Caco-2 (cell line): ENCODE measurements at places on chromosomes 16 and 17.

DNA sequence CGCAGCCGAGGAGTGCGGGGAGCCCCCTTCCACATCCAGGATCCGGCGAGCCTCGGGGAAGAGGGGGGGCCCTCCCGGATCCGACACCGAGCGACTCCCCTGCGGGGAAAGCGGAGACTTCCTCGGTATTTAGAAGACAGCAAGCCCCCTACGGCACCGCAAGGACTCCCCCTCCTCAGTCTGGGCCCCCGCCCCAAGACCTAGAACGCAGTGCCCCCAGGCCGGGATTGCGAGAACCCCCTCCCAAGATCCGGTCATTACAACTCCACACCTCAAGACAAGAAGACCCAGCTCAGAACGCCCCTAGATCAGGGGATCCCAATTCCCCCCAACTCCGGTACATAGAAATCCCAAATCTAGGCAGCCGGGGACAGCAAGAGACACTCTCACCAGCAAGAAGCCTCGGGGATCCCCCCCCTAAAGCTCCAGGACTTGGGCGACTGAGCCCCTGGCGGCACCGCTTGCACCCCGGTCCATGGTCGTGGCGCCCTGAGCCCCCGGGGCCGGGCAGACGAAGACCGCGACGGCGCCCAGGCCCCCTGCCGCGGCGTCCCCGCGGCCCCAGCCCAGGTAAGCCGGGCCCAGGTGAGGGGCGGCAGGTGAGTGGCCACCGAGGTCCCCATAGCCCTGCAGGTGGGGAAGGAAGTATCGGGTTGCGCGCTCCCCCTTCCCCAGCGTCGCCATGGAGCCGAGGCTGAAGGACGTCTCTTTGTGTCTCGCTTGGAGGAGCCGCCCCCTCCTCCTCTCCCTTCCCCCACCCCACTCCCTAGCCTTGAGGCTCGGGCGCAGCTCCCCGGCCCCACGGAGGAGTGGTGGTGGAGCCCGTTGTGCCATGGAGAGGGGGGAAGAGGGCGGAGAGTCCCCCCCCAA is 641 bp downstream of the SBK1 start:
- DNase-seq: no peak

DNA sequence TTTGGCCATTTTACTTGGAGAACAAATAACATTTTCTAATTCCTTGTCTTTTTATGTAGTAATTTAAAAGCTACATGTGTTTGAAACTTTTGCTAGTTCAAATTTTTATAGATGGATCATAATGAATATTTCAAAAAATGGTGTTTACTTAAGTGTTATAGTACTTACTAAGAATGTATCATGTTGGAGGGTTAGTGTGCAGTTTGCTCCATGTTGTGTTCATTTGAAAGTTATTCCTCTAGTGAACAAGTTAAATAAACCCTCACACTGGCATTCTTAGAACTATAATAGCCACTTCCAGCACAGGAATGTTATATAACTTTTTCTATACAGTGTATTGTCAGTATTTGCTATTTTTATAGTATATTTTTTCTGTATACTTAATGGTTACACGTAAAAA is 62.8 kb downstream of the MRTFB start:
- no peak for DNase-seq

GRCh38 chr17:37220607-37220953 is 155.2 kb upstream of the C17orf78 start:
- peak; percentile 29 for DNase-seq

DNA sequence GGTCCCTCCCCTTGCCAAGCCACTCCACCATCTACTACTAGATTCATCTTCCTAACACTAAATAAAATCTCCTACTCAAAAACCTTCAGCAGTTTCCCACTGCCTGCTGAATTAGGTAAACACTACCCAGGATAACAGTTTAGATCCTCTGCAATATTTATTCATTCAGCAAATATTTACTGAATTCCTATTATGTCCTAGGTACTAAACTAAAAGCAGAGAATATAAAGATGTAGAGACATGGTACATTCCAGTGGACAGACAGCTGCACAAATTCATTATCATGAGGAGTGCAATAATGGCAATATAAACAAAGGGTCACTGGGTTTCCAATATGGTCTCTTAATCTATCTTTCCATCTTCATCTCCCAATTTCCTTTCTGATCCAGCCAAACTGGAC is 30.7 kb upstream of the HOXB13 start:
- no peak for DNase-seq

- no peak for DNase-seq
These were observed 28.7 kb upstream of the MILR1 start for GRCh38 chr17:64420143-64420670.

DNA sequence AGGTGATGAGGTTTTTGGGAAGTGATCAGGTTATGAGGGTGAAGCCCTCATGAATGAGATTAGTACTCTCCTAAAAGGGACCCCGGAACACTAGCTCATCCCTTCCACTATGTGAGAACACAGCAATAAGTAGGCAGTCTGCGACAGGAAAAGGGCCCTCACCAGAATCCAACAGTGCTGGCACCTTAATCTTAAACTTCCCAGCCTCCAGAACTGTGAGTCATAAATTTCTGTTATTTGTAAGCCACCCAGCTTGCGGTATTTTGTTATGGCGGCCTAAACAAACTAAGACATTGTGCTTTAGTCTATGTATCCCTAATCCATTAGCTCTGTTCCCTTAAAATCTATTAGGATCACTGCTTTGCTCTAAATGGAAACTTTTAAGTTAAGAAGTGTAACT is 8.5 kb downstream of the SLFN12 start:
- no peak for DNase-seq

- no peak for DNase-seq
These were observed 83.1 kb downstream of the RTN4RL1 start for GRCh38 chr17:1942066-1942365.

- peak; percentile 38 for DNase-seq
These were observed 424 bp downstream of the MON1B start for GRCh38 chr16:77191259-77191969.

DNA sequence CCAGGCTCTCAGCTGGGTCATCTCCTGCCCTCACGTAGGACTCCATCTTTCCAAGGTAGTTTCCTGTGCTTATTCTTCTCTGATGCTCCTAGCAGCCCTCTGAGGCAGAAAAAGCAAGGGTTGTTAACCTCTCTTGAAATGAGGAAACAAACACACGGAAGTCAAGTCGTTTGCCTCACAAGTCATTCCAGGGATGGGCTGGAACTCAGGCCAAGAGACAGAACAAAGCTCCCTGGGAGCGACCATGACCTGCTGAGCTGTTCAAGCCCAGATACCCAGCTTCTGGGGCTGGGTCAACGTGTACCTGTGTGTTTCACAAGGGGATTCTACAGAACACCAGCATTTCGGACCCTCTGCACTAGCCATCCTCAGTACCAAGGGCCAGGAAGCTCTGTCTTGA is 28.1 kb downstream of the SRL start:
- no peak for DNase-seq

- DNase-seq: peak; percentile 77
These were observed 16.3 kb upstream of the AURKB start for GRCh38 chr17:8226536-8227237.
